Effector CD4-positive, alpha-beta T cell (primary cell): ENCODE measurements at places on chromosomes 1 and 21.

DNA sequence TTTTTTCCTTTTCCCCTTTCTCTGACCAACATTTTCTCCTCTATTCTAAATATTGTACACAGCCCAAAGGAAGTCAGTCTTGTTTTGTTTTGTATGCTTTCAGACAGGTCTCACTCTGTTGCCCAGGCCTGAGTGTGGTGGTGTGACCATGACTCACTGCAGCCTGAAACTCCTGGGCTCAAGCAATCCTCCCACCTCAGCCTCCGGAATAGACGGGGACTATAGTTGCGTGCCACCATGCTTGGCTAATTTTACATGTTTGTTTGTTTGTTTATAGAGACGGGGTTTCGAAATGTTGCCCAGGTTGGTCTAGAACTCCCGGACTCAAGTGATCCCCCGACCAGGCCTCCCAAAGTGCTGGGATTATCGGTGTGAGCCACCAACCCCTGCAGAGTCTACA lies 72.8 kb downstream of the NRIP1 start:
- no peak for DNase-seq

- DNase-seq = no peak
These were observed 157.8 kb upstream of the KAZN start for GRCh38 chr1:14440731-14441130.

DNA sequence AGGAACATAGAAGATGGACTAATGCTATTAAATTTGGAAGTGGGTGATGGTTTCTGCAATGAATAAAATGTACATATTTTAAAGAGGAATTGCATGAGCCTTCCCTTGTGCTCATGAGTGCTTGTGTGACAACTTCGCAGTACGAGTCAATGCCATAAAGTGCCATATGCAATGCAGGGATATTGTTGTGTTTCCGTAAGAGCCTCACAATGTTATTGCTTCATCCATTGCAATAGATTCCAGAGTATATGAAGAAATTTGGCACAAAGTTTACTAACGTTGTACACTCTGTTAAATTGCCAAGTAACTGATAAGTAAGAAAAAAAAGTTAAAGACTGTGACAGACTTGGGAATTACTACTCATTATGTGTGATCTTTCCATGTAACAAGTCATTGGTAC lies 22.3 kb downstream of the BTG3 start:
- no peak for DNase-seq

- no peak for DNase-seq
These were observed 55.6 kb downstream of the SUCO start for GRCh38 chr1:172588296-172589291.

DNA sequence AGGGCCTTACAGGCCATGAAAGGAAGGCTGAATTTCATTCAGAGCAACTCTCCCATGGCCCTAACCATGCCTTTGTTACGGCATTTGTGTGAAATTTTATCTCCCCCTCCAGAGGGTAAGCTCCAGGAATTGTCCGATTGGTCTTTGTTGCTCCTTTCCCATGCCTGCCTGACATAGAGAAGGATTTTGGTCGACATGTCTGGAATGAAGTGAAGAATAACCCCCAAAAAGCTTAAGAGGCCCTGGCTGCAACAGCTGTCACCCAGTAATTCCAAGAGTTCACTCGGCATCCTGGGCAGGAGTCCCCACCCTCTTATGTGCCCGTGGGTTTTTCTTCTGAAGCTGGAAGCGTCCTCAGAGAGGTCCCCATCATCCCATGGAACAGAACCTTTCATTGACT lies 20.6 kb downstream of the CDA start:
- no peak for DNase-seq

DNA sequence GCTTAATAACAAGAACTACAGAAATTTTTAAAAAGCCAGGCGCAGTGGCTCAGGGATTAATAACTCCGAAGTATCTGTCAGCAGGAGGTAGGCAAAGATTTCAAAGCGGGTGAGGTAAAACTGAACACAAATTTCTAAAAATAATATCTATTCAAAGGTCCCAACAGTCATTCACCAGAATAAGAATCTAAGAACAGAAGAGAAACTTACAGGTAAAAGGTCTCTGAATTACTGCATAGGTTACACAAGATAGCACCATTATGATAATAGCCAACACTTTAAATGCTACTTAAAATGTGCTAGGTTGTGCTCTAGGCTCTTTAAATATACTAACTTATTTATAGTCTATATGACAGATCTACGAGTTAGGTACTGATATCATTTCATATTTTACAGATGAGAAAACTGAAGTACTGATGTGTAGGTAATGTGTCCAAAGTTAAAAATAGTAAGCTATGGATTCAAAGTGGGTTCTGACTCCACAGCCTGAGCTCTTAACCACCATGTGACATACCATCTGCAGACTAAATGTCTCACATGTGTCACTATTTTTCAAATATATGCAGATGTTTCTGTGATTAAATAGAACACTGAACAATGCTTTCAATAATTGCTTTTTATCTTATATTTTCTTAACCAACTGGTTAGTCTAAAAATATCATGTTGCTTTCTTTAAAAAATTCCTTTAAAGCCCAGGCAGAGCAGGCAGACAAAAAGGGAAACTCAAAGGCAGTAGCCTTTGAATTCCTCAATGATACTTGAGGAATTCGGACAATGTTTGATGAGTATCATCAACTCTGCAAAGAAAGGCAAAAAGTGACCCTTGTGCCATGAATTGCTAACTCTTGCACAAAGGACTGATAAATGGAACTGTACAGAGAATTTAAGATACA lies 80.5 kb upstream of the TTC39A start:
- DNase-seq = no peak

- no peak for DNase-seq
These were observed 28.0 kb upstream of the PLCH2 start for GRCh38 chr1:2448098-2448445.

- no peak for DNase-seq
These were observed 9.8 kb downstream of the C1orf35 start for GRCh38 chr1:228093050-228093906.

GRCh38 chr1:200242110-200243041 lies 167.5 kb downstream of the ZNF281 start:
- no peak for DNase-seq

- DNase-seq = no peak
These were observed 15.3 kb upstream of the POU3F1 start for GRCh38 chr1:38061883-38062328.
